Activated effector memory CD4-positive, alpha-beta T cell treated with Interleukin-2 at 50 U/mL for 16 hours (primary cell): ENCODE measurements at places on chromosomes 2 and 18.

- DNase-seq: no peak
Measured at GRCh38 chr2:37795938-37796337, 124.5 kb upstream of the CDC42EP3 start.

DNA sequence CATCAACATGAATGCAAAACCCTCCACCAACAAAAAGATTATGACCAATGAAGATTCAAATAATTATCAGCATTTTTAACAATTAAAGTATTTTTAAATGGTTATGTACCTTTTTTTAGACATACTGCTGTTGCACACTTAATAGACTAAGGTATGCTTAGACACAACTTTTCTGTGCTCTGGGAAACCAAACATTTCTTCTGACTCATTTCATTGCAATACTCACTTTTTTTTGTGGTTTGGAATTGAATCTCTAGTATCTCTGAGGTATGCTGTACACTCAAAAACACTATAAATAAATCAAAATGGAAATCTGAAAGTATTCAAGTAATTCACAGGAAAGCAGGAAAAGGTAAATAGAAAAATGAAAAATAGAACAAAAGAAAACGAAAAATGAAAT lies 247.9 kb upstream of the POU3F3 start:
- DNase-seq: no peak

- DNase-seq: no peak
Measured at GRCh38 chr2:200095436-200095835, 140.1 kb downstream of the MAIP1 start.

DNA sequence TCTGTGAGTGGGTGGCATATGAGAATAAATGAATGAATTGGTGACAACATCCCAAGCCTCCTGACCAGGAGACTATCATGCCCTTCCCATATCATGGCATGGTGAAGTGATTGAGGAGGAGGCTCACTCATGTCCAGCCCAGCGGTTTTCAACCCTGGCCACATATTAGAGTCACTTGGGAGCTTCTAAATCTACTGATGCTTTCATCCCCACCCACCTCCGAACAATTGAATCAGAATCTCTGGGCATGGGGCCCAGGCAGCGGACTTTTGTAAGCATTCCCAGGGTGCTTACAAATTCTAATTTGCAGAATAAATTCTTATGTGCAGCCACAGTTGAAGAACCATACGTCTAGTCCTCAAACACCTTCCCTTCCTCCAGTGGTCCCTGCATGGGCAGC lies 81.7 kb upstream of the SEC11C start:
- DNase-seq: no peak

GRCh38 chr2:70192516-70192915 lies 1.7 kb upstream of the C2orf42 start:
- DNase-seq: no peak

DNA sequence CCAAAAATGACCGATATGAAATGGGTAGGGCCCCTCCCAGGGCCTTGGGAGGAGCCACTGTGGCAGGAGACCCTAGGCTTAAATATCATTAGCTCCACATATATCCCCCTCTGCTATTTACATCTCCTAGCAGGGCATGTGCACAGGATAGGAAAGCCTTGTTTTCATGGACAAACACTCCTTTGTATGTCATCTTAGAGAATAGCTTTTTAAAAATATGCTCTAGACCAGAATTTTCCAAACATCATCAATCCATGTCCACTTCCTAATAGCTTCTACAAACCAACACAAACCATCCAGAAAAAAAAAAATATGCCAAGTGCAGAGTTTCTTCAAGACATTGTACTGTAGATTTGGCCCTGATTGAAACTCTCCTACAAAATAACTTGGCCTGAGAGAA lies 10.8 kb downstream of the DAPL1 start:
- DNase-seq: no peak

- no peak for DNase-seq
Measured at GRCh38 chr2:53867773-53868172, 8.0 kb upstream of the GPR75 start.

GRCh38 chr2:120590841-120591240 lies 144.8 kb upstream of the GLI2 start:
- DNase-seq: no peak

DNA sequence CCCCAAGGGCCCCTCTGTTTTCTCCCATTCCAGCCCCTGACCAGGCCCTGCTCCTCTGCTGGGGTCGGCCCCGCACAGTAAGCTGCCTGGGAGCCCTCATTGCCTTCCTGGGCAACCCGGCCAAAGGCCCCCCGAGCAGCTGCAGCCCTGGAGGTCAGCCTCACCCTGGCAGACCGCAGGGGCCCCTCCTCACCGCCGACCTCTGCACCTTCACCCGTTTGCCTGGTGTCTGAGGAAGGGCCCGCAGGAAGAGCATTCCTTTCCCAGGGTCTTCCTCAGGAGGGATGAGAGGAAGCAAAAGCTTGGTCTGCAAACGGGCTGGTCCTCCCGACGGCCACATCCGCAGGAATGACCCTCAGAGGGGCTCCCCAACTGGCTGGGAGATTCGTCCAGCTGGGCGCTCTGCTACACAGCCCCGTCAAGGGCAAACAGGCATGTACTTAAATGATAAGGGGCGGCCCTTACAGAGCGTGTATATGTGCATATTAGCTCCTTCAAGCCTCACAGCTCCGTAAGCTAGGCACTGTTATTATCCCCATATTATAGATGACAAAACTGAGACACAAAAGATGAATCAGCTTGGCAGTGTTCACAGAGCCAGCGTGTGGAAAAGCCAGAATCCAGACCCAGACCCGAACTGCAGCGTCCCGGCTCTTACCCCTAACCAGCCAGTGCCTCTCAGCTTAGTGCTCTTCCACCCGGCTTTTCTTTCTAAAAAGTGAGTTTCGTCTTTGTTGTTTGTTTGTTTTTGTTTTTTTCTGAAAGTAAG lies 52.8 kb downstream of the SLC4A1AP start:
- DNase-seq: no peak

DNA sequence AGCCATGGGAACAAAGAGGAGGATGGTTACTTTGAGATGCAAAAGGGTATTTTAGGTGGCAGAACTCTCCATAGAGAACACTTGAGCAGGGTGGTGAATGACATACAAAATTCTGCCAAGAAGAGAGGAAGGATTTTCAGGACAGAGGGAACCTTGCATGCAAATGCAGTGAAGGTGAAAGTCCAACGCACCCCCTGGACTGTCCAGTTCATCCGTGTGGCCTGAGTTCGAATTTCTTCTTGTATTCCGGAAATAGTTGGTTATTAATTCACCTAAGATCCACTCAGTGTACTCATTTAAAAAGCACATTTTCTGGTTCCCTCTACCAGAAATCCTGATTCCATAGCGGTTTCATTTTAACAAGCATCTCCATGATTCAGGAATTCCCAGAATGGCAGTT lies 5.5 kb downstream of the AOX1 start:
- DNase-seq: no peak

DNA sequence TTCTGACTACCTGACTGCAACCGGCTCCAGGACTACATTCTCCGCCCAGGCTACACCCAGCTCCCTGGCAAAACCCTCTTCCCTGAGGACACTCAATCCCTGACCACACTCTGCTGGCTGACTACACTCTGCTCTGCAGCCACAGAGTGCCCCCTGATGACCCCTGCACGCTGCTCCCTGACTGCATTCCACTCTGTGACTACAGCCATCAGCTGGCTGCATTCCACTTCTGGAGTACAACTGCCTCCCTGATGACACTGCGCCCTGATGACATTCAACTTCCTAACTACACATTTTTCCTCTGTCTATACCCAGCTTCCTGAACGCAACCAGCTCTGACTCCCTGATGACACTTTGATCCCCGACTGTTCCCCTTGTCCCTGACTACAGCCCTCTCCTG lies 71.3 kb upstream of the NRXN1 start:
- DNase-seq: no peak

DNA sequence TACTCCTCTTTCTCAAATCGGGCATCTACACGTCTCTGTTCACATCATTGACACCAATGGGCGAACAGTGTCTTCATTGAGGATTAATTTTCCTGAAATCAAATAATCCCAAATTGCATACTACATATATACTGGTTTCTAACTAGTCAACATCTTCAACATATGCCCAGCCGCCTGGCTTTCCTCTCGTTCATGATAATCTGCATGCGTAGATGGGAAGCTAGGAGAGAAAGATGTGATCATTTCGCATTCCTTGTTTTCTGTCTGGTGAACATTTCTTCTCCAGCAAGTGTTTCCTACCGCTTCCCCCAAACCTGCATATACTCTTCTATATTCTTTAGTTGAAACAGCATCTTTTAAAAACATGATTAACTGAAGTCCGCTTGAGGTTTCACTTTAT lies 7.4 kb downstream of the TWIST2 start:
- DNase-seq: no peak

DNA sequence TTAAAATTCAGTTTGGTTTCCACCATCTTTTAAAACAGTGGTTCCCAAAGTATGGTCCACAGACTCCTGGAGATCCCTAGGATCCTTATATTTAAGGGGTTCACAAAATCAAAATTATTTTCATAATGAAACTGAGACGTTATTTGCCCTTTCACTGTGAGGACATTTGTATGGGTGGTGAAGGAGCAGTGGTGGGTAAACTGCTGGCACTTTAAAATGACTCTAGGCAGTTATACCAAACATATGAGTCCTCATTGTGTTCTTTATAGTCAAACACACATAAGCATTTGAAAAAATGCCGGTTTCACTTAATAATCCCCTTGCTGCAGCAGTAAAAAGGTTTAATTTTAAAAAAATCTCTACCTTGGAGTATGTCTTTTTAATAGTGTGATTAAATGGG lies 7.2 kb downstream of the SMAD4 start:
- DNase-seq: no peak

DNA sequence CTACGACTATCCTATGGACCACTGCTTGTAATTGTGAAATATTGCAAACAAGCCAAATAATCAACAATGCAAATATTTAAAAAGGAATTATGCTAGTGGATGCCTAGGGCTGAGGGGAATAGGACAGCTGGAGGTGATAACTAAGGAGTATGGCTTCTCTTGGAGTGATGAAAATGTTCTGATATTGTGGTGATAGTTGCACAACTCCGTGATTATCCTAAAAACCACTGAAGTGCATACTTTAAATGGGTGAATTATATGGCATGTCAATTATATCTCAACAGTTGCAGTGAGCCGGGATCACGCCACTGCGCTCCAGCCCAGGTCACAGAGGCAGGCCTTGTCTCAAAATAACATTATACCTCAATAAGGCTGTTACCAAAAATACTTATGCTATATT lies 125.1 kb upstream of the SH3BP4 start:
- no peak for DNase-seq

DNA sequence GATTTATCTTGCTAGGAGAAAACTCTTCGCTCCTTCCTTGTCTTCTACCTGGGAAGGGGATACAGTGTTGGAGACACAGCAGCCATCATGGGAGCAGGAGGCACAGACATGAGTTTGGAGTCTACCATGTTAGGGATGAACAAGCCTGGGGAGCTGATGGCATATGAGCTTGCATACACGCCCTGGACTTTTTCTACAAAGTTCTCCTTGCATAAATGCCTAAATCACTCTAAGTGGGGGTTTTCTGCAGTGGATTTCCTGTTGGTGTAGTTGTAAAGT lies 3.6 kb upstream of the HS1BP3 start:
- no peak for DNase-seq

- no peak for DNase-seq
Measured at GRCh38 chr2:128501006-128501690, 182.5 kb upstream of the HS6ST1 start.

- no peak for DNase-seq
Measured at GRCh38 chr2:235141411-235142128, 189.8 kb downstream of the SH3BP4 start.

DNA sequence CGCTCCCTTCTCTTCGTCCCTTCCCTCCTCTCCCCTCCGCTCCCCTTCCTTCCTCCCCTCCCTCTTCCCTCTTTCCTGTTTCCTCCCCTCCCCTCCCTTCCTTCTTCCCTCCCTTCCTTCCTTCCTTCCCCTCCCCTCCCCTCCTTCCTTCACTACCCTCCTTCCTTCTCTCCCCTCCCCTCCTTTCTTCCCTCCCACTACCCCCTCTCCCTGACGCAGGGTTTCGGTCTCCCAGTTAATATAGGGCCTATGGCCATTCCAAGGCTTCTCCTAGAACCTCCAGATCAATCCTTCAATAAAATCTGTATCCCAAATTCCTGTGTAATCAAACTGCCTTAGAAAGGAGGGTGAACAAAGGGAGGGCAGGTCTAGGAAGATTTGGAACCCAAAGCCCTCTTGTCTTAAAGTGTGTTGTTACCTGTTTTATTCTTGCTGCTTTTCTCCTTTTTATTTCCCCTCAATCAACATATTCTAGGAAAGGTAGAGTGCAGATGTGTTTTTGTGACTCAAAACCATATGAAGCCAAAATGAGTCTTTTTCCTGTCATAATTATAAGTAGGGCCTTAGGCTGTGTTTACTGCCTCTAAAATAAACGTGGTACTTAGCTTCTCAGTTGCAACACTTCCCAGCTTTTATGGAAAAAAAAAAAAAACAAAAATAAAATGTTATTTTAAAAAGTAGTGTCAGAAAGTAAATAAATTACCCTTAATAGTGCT lies 53.7 kb downstream of the GPD2 start:
- no peak for DNase-seq

- no peak for DNase-seq
Measured at GRCh38 chr2:60583604-60584003, 30.1 kb upstream of the BCL11A start.

DNA sequence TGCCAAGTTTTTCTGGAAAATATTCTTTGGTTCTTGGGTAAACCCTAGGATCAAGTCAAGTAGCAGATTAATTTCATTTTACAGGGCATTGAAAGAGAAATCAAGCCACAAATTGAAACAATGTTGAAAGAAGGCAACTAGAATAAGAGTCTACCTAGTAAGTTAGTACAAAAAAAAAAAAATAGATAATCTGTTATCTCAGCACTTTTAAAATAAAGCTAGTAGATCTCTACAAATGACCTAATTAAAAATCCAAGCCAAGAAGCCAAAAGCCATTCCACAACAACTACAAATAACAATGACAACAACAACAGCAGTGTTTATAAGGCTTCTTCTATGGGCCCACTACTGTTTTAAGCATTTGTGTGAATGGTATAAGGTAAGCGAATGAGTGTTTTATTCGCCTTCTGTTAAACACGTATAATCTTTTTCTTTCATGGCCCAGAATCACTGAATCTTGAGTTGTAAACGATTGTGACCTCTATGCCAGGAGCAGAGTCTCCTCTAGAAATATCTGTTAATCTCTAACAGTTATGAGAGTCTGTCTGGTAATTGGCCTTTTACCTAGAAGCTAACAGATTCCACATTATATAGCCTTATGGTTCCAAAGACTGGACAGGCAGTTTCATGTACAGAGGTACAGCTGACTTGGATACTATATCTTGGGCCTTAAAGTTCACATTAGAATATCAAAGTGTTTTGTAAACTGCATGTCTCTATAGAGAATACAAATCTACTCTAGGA lies 28.6 kb upstream of the CUL3 start:
- DNase-seq: no peak

DNA sequence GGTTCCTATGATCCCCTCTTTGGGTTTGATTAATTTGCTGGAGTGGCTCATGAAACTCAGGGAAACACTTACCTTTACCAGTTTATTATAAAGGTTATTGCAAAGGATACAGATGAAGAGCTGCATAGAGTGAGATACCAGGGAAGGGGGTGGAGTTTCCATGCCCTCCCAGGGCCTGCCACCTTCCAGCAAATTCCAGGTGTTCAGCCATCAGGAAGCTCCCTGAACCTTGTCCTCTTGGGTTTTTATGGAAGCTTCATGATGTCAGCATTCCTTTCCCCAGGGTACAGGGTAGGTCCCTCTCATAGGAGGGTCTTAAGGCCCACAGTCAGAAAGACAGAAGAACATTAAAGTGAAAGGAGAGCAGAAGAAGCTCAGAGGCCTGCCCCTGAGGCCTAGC lies 123.9 kb upstream of the DCC start:
- DNase-seq: no peak
